ENCODE measurements at places on chromosomes 11 and 22.

DNA sequence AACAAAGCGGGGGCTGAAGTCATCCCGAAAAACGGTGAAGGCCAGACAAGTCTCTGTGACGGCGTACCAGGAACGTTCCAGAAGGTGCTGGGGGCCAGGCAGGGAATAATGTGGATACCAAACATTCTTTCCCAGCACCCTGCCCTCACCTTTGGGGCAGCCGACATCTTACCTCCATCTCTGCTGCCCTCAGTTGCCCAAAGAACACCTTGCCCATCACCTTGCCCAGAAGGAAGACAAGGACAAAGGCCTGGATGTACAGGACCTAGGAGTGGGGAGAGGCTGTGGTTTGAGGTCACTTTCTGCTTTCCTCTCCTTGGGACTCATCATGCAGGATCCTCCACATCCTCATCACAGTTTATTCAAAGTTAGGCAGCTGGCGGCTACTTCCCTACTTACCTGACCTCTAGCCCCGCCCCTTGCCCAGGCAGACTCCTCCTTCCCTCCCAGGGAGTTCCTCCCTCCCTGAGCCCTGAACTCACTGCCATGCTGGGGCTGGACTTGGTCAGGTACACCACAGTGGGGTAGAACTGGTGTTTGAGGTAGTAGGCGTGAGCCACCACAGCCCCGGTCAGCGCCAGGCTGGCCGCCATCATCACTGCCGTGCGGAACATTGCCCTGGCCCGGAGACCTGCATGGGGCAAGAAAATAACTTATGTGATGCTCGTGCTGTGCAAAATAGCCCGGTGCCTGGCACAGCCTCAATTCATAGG lies 1.2 kb downstream of the SYVN1 start:
- DNase-seq, result no peak

DNA sequence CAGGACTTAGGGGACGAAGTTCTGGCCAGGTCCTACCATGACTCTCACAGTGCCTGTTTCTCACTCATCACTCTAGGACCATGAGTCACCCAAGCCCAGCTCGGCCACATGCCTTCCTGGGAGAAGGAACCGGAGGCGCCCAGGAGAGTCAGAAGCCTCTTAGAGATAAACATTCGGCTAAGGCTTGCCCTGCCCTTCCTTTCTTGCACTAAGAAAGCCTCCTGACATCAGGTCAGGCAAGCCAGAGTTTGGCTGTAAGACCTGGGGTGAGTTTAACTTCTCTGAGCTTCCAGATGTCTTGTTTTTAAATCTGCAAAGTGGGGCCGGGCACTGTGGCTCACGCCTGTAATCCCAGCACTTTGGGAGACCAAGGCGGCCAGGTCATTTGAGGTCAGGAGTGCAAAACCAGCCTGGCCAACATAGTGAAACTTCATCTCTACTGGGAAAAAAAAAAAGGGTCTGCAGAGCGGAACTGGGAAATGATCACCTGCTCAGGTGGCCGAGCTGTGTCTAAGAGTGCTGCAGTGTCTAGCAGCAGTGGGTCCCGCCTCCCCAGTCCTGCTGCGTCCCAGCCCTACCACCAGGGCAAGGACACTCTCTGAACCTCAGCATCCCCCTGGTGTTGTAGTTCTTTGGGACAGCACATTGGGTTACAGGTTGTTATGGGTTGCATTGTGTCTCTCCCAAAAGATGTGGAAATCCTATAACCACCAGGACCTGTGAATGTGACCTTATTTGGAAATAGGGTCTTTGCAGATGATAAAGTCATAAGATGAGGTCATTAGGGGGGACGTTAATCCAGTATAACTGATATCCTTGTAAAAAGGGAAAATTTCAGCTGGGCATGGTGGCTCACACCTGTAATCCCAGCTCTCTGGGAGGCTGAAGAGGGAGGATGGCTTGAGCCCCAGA lies 1.8 kb upstream of the CARS1 start:
- peak; percentile 51 for DNase-seq

- DNase-seq, result no peak
Observed at GRCh38 chr11:32939046-32939445, 46.4 kb downstream of the QSER1 start.

DNA sequence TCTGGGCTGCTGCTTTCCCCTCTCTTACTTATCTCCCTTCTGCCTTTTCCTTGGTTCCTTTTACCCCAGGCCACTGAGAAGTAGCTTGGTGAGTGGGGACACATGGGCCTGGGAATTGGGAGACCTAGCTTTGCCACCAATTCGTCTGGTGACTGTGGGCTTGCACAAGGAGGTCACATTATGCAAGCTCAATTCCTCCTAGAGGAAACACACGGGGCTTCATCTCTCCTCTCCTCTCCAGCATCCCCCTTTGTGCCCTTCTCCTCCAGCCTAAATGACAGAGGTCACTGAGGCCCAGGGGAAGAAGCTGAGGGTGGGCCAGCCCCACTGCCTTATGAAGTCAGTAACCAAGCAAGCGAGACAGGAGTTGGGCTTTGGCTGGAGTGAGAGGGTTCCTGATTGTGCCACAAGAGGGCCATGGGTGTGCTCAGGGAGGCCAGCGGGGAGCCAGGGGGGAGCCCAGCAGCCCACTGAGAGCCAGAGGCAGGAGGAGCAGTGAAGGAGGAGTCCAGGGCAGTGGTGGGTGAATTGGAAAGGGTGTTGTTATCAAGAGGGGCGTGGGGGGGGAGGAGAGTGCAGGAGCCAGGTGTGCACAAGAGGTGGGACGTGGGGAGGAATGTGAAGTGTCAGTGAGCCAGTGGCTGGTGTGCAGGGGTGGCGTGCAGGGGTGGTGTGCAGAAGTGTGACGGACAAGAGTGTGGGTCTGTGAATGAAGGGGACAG lies 2.0 kb downstream of the CLCF1 start:
- peak; percentile 56 for DNase-seq

GRCh38 chr11:110728476-110728875 lies 16.2 kb upstream of the ARHGAP20 start:
- DNase-seq, result no peak

GRCh38 chr11:112315861-112316739 lies 55.4 kb upstream of the PLET1 start:
- no peak for DNase-seq

DNA sequence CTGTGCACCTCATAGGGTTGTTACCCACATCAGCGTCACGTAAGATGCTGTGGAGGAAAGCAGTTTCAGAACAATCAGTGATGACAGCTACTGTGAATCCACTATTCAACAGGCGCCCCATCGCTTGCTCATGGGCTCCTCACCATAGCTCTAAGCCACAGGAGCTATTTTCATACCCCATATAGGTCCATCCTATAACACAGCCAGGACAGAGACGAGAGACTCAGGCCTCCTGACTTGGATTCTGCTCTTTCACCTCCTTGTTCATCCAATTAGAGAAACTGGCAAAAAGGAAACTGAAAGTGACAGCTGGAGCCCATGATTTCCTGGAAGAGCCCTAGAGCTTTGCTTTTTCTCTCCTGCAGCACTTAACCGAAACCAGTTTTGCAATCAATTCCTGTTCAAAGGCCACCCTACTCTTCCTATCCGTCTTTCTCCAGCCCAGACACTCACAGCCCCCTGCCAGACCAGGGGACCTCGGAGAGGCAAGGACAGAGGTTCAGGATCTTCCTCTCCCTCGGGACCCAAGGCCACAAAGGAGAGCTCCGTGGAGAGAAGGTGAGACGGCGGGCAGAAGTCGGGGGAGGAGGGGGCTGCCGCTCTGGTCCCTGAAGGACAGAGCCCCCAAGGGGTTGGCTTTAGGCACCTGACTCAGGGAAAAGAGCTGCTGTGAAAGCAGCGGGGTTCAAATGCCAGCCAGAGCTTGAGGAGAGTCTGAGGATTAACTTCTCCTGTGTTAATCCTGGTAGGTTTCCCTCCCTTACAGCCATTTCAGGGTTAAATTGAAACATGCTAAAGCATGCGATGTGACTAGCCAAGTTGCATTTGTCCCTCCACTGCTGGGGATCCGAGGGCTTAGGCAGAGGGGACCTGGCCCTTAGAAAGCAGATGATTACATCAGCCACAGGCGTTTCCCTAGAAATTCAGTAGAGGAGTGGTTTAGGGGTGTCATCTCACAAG lies at the start of gene APOL6:
Gene APOL6 (plus strand): TSS at position 381 of the 960 bp plus-strand sequence. CDS start 7,980 bp downstream, outside the sequence.
- peak; percentile 74 for DNase-seq

- DNase-seq, result no peak
Observed at GRCh38 chr22:29325785-29326315, 10.4 kb upstream of the RASL10A start.

- DNase-seq, result peak; percentile 19
Observed at GRCh38 chr11:20113149-20113438, 47.2 kb downstream of the DBX1 start.

- DNase-seq, result peak; percentile 75
Observed at GRCh38 chr22:41966607-41967240, 2.5 kb upstream of the SEPTIN3 start.

DNA sequence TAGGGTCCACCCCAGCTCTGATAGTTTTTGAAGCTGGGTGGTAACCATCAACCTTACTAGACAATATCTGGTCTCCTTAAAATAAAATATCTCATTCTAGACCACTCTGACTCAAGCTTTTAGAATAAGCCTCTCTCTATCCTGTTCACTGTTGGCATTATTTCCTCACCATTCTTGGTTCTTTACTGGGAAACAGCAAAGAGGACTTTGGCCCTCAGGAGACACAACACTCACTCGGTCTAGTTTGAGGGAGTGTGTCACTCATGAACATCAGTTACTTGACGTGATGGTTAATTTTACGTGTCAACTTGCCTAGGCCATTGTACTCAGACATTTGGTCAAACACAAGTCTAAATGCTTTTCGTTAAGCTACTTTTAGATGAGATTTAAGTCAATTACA lies 110.6 kb downstream of the FAM76B start:
- no peak for DNase-seq

DNA sequence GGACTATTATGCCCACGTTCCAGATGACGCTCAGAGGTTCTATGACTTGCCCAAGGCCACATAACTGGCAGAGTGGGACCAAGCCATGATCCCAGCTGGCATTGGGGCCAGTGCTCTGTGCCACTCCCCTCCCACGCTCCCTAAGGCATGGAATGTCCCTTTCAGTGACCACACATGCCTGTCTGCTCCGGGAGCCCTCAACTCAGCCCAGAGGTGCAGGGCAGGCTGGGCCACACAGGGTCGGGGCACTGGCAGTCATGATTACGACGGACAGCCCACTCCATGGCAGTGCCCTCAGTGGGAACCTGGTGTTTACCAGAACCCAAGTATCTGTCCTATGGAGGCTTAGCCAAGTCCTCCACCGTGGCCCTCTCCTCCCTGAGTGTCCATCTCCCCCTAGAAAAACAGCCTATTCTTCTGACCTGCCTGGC lies 10.0 kb downstream of the RHBDD3 start:
- DNase-seq, result no peak

DNA sequence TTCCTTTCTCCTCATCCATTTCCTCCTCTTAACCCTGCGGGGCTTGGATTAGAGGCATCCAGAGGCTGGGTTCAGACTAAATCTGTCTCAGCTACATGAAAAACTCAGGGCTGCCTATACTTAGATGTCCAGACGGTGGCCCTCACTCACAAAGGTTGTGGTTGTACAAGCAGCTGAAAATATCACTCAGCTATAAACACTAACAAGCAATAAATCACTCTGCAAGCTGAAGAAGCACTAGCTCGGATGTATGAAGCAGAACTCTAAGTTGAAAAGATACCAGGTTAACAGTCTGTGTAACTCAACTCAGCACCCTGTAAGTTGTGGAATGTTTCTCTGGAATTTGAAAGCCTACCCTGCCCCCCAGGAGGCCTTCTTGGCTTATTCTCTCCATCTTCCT lies 82.9 kb downstream of the EXT2 start:
- DNase-seq, result peak; percentile 89

DNA sequence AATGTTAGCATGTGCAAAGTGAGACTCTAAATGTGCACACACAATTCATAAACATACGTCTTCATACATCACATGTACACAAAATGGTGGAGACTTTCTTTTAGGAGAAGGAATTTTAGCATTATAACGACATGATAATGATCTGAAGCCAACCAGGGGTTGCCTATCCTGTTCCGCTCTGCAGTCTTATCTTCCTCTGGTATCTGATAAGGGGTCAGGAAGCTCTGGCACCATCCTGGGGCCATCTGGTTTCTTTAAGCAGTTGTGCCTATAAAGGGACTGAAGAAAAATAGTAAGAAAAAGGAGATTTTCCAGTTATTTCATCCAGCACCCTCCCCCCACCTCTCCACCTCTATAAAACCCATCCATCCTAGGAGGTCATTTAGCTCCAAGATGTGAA lies 5.8 kb upstream of the NUP50 start:
- DNase-seq, result no peak

GRCh38 chr11:117478126-117478860 lies 150.6 kb downstream of the CEP164 start:
- no peak for DNase-seq

- DNase-seq, result no peak
Observed at GRCh38 chr11:33825854-33826560, 51.7 kb upstream of the FBXO3 start.

- DNase-seq, result peak; percentile 46
Observed at GRCh38 chr22:41532908-41533825, 11.1 kb downstream of the POLR3H start.

DNA sequence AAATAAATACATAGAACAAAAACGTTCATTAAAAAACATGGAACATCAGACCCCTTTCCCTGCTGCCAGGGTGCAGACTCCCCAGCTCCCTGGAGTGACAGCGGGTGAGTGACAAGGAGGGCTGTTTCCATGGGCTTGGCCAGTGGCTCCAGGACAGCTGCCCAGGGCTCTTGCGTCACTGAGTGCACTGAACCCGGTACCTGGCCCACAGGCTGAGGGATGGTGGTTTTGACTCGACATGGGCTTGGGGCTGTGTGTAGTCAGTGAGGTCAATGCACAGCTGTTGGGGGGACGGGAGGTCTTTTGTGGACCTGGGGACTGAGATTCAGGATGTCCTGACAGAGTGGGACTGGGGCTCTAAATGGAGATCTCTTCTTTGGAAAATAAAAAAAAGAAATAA lies 142.1 kb upstream of the B3GAT1 start:
- no peak for DNase-seq

DNA sequence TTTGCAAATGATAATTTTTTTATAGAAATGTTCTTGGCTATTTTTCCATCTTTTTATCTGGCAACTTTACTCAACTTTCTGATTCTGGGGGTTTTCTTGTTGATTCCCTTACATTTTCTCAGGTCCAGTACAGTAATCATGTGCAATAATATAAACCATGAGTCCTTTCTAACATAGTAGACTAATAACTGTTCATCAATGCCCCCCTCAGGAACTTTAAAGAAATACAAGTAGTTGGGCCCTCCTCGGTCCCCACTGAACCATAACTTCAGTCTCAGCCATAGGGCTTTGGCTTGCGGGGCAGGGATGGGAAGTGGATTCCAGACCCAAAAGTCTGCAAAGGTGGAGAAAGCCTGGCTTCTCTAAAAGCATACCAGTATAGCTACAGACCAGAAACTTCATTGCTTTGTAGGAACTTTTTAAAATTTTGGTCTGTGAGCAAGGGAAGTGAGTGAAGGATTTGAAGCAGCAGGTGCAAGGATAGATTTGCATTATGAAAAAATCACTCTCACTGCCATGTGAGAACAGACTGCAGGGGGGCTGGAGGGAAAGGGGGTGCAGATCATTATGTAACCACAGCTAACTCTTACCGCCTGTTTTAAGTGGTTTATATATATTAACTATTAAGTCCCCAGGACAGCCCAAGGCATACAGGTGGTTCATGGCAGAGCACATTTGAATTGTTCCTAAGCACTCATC lies 10.4 kb upstream of the TUB start:
- DNase-seq, result peak; percentile 42

- DNase-seq, result no peak
Observed at GRCh38 chr11:108875134-108875533, 210.3 kb downstream of the DDX10 start.

GRCh38 chr11:95325777-95326258 lies 94.8 kb upstream of the SESN3 start:
- no peak for DNase-seq
